Activated CD8-positive, alpha-beta T cell treated with anti-CD3 and anti-CD28 coated beads, Interleukin-2, amount 10 ng/mL, durations not matched to agents 7 days and 5 days (primary cell): ENCODE measurements at places on chromosomes 4 and X.
A peak's percentile ranks its signal among the peaks of the same experiment; 100 is the strongest.

GRCh38 chr4:6918338-6918737, 8.7 kb downstream of the TBC1D14 start:
- DNase-seq, result peak; percentile 46

GRCh38 chr4:97504713-97505112, 638.6 kb downstream of the STPG2 start:
- no peak for DNase-seq

- no peak for DNase-seq
Measured at GRCh38 chrX:72373136-72373535, 67.4 kb upstream of the CITED1 start.

- no peak for DNase-seq
Measured at GRCh38 chr4:23814587-23814986, 75.3 kb downstream of the PPARGC1A start.

DNA sequence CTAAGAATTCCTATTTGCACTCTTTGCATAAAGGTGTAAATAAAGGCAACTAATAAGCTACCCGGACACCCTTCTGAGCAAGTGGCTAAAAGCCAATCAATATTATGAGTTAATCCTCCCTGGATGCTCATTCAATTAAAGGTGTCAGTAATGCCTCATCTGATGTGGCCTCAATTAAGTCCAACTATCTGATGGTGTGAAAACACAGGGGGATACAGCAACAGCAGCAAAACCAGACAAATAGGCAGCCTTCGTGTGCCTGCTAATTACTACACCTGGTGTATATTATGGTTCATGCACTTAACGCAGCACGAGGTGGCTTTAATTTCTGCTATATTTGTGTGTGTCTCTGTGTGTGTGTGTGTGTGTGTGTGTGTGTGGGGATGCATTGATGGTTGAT, 244.4 kb downstream of the DCLK2 start:
- DNase-seq, result no peak

- DNase-seq, result no peak
Measured at GRCh38 chr4:109044431-109044830, 258.0 kb downstream of the COL25A1 start.

DNA sequence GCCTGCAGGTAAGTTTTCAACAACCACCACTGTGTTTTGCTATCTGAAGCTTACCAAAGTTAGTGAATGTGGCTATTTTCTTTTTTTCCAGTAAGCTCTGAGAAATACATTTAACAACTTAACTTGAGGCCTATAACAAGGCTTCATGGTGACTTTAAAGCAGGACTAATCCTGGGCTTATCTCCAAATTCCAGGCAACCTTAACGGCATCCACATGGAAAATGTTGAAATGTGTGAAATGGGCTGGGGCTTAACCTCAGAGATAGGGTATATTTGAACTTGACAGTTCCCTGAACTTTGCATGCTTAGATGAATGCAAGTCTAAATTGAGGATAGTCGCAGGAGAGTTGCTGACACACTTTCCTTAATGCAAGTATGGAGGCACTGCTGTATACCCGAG, 539.2 kb downstream of the GALNTL6 start:
- no peak for DNase-seq

DNA sequence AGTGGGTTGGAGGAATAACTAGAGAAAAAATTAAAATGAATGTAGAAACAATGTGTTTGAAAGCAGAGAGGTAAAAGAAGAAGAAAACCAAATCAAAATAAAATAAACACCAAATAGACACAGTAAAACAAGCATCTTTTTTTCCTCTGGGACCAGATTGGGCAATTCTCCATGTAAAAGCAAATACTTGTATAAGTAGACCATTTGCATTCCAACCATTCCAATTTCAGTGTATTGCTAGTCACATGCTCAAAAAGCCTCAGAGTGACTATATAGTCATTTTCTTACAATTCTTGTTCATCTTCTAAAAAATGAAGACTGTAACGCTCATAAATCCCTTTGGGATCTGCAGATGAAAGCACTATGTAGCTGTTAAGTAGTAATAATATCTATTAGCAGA, 969.5 kb downstream of the PCDH18 start:
- no peak for DNase-seq

- no peak for DNase-seq
Measured at GRCh38 chrX:11100281-11101035, 10.7 kb upstream of the HCCS start.

DNA sequence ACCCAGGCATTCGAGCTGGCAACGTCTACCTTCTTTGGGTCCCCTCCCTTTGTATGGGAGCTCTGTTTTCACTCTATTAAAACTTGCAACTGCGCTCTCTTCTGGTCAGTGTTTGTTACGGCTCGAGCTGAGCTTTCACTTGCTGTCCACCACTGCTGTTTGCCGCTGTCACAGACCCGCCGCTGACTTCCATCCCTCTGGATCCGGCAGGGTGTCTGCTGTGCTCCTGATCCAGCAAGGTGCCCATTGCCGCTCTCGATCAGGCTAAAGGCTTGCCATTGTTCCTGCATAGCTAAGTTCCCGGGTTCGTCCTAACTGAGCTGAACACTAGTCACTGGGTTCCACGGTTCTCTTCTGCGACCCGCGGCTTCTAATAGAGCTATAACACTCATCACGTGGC, 183.5 kb upstream of the GALNTL6 start:
- no peak for DNase-seq

GRCh38 chr4:142435599-142436235, 410.4 kb downstream of the INPP4B start:
- DNase-seq, result no peak

DNA sequence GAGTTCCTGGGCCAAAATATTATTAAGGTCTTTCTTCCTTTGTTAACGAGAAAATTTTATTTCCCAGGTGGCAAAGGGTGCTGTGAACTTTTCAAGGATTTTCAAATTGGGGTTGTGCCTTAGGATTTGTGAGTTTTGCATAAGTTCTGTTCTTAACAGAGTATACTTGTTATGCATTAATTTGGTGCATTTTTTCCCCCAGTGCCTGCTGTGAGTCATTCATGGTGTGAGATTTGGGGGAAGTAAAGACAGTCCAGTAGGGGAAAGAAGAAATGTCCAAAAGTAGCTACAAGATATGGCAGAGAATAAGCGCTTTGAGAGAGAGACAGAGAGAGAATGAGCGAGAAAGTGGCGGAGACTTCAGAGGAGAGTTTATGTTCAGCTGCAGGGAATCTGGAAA, 239.2 kb downstream of the ARHGAP10 start:
- DNase-seq, result no peak

GRCh38 chr4:166991006-166991561, 243.2 kb downstream of the SPOCK3 start:
- DNase-seq, result no peak

GRCh38 chr4:168257768-168258167, 60.8 kb downstream of the DDX60 start:
- no peak for DNase-seq

DNA sequence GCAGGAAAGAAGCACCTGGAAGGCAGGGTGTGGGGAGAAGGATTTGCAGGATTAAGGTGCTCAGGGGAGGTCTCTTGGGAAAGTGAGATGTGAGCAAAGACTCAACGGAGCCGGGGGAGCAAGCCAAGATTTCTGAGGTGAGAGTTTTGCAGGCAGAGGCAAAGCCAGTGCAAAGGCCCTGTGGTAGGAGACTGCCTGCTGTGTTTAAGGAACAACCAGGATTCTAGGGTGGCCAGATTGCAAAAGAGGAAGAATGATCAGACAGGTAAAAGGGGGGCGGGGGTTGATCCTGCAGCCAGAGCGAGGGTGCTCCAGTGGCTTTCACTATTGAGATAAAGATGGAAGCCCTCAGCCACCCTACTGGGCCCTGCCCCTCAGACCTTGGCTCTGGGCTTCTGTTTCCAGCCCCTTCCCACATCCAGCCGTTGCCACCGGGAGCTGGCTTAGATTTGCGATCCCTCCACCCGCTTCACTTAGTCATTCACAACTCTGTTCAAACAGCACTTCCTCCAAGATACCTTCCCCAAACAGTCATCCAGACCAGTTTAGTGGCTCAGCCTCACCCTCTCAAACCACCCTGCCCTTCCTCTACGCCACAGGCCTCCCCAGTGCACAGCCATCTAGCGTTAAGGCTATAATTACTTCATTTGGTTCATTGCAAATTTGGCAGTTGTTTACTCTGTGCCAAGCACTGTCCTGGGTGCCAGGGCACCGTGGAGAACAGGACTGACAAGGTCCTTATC, 23.3 kb upstream of the BCOR start:
- DNase-seq, result no peak

- no peak for DNase-seq
Measured at GRCh38 chr4:57220172-57220571, 110.0 kb upstream of the IGFBP7 start.

DNA sequence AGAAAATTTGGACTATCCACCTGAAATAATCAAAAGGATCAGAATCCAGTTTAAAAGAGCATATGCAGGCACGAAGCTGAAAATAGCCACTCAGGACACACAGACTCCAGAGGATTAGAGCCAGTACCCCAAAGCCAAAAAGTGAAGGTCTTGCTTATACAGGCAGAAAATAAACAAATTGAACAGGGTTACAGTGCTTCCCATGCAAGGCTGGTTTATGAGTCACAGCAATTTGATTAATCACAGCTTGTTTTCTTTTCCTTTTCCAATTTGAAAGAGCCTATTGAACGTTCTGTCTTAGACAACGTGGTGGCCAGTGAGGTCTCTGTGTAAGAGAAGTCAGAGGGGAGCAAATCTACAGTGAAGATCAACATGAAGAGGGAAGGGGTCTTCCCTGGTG, 10.2 kb downstream of the HGFAC start:
- no peak for DNase-seq

DNA sequence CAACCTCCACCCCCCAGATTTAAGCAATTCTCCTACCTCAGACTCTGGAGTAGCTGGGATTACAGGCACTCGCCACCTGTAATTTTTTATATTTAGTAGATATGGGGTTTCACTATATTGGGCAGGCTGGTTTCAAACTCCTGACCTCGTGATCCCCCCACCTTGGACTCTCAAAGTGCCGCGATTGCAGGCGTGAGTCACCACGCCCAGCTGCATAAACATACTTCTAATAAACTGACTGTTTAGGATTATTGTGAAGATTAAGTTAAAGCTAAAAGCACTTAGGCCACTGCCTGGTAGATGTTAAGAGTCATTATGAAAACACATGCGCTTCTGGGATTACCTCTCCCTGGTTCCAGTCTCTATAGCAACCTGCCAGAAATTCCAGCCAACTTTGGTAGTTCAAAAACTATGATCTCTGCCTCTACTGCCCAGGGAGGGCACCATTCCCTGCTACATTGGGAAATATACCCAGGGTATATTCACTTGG, 30.2 kb upstream of the GRIA3 start:
- DNase-seq, result no peak

- DNase-seq, result no peak
Measured at GRCh38 chr4:81179326-81179725, 35.7 kb downstream of the PRKG2 start.

DNA sequence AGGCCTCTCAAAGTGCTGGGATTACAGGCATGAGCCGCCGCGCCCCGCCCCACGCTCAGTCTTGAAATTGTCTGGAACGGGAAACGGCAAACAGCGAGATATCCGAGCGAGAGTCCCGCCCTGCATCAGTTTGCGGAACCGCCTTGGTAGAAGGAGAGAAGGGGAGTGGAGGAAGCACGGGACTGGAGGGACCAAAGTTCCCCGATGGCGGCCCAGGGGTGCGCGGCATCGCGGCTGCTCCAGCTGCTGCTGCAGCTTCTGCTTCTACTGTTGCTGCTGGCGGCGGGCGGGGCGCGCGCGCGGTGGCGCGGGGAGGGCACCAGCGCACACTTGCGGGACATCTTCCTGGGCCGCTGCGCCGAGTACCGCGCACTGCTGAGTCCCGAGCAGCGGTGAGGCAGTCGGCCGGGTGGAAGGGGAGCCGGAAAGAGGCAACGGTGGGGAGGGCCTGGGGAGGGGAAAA, at the start of gene BST1:
TSS of gene BST1 (plus strand) at position 125 of the 463 bp plus-strand sequence. CDS start at position 205, 80 bp downstream.
- DNase-seq, result peak; percentile 61

GRCh38 chrX:43604753-43605152, 51.3 kb upstream of the MAOA start:
- DNase-seq, result no peak

GRCh38 chrX:46610070-46610658, 36.6 kb downstream of the CHST7 start:
- no peak for DNase-seq

DNA sequence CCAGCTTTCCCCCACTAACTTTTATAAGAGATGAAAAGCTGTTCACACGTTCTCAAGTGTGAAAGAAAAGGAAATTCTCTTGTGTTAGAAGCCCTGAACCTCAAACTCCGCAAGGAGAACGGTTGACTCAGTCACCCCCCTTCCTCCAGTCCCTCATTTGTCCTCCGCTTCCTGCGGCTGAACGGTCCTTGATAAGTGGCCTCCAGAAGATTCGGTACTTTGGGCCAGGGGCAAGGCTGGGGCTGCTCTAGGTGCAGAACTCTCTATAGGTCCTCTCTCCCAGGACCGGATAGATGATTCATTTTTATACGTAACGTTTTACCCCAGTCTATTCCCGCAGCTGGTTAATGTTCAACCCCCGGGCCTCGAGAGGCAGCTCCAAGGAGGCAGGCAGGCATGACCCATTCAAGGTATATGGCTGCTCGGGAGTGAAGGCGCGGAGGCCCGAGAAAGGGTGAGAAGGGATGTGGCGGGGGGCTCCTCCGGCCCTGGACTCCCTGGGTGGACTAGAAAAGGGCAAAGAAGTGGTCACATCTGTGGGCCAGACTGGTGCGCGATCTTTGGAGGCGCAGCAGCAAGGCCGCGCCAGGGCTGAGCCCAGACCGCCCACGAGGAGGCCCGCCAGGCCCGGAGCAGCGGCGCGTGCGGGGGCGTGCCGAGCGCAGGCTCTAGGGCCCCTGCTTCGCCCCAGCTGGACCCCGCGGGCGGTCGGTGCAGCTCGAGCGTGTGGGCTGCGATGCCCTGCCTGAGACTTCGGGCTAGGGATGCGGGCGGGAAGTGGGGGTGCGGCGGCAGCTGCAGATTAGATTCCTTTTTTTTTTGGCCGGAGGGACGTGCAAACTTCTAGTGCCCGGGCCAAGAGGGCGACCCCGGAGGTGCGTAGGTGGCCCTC, 11.7 kb downstream of the PITX2 start:
- DNase-seq, result no peak

GRCh38 chrX:136395271-136395670, 92.5 kb upstream of the BRS3 start:
- DNase-seq, result no peak

- DNase-seq, result no peak
Measured at GRCh38 chr4:182695009-182695408, 222.2 kb downstream of the DCTD start.

GRCh38 chr4:74738464-74739143, 55.7 kb downstream of the BTC start:
- DNase-seq, result no peak

DNA sequence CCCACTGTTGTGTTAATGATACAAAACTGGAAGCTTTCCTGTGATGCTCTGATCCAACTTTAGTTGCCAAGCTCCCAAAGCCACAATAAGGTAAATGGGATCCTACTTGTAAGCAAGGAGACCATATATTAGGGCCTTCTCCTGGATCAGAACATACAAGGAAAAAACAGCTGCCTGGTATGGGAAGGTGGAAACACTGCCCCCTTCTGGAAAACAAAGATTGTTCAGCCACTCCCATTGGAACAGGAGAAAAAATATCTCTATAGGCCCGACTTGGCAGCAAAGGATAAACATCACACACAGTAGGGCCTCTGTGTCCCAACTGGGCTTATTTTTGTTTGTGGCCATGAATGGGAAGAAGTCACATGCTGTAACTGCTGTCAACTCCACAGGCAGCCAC, 166.5 kb downstream of the TBX22 start:
- no peak for DNase-seq

GRCh38 chrX:154046940-154047610, 27.4 kb upstream of the IRAK1 start:
- DNase-seq, result no peak

- DNase-seq, result no peak
Measured at GRCh38 chr4:24260923-24261564, 323.3 kb downstream of the DHX15 start.

GRCh38 chr4:153987291-153987690, 198.4 kb upstream of the SFRP2 start:
- no peak for DNase-seq
